GF-D8 (cell line): ENCODE measurements at places on chromosomes 2 and 18.

DNA sequence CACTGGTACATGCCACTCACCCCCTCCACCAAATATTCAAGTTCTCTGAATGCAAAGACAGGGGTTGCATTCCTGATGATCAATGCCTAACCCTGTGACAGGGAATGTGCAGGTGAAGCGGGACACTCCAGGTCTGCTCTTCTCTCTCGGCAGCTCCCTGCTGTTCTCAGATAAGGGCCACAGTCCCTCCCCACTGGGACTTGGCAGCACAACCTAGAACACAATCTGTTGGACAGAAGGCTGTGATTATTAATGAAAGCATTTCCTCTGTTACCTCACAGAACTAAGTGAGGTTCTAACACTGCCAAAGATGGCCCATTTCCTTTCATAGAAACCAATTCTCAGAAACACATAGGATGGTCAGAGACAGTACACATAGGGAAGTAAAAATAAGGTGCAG is 42.7 kb downstream of the VSNL1 start:
- DNase-seq, result no peak

DNA sequence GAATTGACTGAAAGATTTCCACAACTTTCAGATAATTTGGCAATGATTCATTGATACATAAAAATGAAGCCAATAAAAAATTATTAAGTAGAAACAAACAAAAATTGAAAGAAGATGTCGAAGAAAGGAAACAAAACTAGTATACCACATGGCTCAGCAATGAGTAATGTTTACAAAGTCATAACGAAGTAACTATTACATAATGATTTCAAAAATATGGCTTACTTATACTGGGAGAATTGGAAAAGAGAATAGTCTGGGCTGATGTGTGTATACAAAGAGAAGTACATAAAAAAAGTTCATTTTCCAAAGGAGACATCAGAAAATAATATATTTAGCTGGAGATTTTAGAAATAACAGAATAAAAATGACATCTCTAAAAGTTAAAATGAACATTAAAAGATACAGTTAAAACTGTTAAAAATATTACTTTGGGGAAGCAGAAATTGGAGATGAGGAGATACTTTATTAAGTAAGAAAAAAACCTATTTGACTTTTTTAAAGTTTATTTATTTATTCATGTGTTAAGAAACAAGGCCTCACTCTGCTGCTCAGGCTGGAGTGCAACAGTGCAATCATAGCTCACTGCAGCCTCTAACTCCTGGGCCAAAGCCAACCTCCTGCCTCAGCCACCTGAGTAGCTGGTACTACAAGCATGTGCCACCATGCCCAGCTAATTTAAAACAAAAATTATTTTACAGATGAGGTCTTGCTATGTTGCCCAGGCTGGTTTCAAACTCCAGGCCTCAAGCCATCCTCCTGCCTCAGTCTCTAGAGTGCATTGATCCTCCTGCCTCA is 409.7 kb upstream of the PIK3C3 start:
- no peak for DNase-seq

- no peak for DNase-seq
These were observed 540 bp downstream of the SOX11 start for GRCh38 chr2:5692561-5693286.

DNA sequence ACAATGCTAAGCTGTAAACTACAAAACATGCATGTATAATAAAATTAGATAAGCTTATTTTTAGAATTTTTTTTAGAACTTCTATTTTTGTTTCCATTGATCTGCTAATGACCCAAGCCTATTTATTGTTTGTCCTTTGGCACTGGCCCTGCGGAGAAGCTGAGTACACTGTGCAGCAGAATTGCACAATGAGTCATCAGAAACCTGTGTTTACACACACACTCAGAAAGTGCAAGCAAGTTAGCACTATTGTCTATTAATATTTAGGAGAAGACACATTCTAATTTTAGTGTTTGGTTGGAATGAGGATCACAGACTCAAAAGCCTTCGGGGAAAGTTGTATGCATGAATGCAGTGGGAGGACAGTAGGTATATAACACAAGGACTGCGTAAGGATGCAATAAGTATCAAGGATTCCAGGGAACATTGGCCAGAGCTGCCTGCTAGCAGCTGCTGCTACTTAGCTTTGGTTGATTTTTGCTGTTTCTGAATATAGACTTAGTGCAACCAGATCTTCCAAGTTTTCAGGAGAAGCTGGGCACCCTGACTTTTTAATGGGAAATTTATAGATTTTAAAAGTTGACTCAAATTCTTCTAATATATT is 128.2 kb downstream of the KCNH7 start:
- no peak for DNase-seq

GRCh38 chr2:72738096-72738495 is 87.7 kb downstream of the EXOC6B start:
- DNase-seq, result no peak

DNA sequence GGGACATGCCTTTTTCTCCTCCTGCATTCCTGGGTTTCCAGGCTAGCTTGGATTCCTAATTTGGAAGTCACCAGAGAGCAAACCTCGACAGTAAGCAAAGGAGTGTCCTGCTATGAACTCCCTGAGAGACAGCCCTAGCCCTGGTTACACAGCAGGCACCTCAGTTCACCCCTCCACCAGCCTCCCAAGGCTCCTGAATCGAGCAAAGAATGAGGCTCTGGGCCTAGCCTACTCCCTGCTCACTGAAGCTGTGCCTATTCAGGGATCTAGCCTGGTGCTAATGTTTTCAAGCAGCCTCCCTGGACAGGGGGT is 66.7 kb upstream of the RMDN2 start:
- DNase-seq, result no peak

DNA sequence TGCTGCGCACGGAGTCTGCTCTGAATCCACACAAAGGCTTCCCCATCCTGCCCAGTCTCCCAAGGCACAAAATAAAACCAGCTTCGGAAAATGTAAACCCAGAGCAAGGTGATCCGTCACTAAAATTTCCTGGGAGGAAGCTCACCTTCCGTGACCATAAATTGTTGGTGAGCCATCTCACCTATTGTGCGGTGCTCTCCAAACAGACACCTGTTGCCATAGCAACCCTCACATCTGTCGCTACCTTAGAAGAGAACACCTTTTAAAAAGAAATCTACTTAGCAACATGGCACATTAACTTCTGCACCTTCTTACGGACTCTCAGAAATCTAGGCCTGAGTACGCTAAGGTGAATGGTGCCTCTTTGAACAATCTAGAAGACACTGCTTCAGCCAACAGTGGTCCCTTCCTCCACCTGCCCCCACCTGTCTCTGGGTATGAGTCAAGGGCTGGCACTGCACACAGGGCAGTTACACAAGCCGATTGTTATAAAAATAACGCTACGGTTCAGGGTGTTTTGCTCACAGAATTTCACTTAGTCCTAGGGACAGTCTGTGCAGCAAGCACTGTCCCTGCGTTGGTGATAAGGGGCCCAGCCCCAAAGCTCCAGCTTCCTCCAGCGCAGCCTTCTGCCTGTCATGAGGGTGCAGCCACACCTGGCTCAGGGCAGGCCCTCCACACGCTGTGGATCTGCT is 114.9 kb upstream of the ID2 start:
- DNase-seq, result no peak

DNA sequence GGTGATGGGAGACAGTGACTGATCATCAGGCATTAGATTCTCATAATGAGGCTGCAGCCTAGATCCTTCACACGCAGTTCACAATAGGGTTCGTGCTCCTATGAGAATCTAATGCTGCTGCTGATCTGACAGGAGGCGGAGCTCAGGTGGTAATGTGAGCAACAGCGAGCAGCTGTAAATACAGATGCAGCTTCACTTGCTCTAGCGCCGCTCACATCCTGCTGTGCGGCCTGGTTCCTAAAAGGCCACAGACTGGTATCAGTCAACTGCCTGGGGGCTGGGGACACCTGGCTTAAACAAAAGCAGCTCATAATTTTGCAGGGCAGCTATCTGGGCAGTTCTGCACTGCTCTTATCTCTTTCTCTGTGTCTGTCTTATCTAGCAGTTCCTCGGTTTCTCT is 20.4 kb upstream of the CD226 start:
- no peak for DNase-seq

- DNase-seq, result no peak
These were observed at the start of gene AQP4 for GRCh38 chr18:26865557-26865956. Gene AQP4 (minus strand): TSS chr18:26865707. CDS start chr18:26865689, 18 bp downstream.

DNA sequence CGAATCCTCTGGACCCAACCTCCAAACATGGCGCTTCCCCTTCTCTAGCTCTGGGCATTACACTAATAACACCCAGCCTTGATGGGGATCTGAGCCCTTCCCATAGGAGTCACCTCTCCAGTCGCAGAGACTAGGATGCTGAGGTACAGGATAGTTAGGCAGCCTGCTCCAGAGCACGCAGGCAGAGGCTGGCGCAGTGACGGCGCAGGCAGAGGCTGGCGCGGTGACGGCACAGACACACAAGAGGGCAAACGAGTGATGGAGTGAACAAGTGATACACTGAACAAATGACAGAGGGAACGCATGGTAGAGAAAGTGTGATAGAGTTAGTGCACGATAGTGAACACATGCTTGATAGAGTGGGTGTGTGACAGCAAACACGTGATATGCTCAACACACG is 518.5 kb downstream of the EIPR1 start:
- no peak for DNase-seq

GRCh38 chr18:47586418-47587070 is 335.1 kb upstream of the SKOR2 start:
- no peak for DNase-seq

- no peak for DNase-seq
These were observed 355.0 kb downstream of the LNPK start for GRCh38 chr2:175647058-175647457.

- no peak for DNase-seq
These were observed 59.0 kb downstream of the BIN1 start for GRCh38 chr2:127047716-127048617.

DNA sequence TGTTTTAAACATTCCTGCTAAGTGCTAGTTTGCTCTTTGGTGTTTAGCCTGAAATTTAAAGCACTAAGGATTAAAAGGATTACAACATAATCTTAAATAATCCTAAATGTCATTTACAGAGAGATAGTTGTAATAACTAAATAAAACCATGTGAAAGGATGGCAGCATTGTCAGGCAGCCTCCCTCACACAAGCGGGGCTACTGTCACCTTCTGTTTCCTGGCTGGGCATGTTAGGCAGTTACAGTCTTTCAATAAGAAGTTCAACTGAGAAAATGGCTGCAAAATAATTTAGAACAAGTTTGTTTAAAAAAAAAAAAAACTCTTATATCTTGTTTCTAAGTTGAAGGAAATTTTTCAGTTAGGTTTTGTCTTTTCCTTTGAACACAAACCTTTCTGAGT is 124.9 kb downstream of the ARHGAP15 start:
- DNase-seq, result no peak

DNA sequence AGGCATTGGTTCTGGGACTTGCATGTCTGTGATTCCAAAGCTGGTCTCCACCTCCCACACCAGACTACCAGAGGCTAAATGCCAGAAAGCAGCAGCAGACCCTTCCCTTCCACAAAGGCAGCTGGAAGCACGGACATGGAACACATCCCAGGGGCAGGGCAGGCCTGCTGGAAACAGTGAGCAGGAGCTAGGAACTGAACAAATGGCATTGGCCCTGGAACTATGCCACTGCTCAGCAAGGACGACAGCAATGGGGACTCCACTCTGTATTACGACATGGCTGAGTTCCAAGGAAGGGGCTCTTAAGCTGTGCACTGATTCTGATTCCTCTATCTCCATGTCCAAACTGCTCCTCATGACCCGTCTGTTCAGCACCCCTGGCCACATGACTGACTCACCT is 77.8 kb upstream of the TFCP2L1 start:
- DNase-seq, result no peak

- no peak for DNase-seq
These were observed 170.6 kb upstream of the SPHKAP start for GRCh38 chr2:228352048-228352447.

DNA sequence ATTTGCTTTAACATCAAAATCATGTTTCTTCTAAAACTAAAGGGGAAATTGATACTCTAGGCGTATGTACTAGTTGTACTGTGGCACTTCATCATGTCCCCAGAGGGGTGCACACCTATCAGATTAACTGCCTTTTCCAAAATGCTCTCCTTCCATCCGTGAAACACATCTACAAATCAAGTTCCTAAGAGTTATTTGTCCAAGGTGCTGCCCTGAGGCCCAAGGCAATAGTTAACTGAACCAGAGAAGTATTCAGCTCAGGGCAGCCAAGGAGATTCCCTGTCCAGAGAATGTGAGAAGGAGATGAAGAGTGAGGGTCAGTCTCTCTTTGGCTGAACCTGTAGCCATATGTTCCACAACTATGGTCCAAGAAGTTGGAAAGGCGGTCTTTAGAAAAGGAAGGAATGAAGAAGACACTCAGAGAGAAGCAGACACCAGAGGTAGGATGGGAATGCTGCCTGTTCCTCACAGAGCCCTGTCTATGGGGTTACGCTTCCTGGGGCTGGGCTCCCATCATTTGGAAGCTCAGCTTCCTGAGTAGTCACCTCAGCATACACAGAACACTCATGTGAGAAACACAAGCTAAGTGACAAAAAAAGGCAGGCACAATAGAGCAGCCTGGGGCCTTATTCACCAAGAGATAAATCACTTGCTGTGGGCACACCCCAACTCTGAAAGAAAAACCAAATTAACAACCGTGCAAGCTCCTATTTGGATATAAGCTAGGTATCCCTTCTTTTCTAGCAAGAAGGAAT is 55.6 kb downstream of the ANKRD44 start:
- no peak for DNase-seq

DNA sequence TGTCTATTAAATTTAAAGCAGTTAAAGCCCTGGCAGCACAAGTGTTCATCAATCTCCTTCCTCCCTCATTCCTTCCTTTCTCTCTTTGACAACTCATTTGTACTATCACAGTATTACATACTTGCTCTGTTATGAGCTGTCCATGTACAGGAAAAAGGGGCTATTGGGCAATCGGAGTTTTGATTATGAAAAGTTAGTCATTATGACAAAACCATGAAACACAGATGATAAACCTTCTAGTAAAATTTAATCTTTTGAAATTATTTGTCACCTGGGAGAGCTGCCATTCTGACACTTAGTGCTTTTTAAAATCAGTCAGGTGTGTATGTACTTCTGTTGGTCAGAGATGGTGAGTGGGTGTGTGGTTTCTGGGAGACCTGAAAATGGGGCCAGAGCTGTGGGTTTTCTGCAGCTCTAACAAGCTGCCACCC is 39.4 kb downstream of the MAP4K4 start:
- no peak for DNase-seq

- DNase-seq, result no peak
These were observed 89.3 kb upstream of the TEX51 start for GRCh38 chr2:126809340-126809739.

DNA sequence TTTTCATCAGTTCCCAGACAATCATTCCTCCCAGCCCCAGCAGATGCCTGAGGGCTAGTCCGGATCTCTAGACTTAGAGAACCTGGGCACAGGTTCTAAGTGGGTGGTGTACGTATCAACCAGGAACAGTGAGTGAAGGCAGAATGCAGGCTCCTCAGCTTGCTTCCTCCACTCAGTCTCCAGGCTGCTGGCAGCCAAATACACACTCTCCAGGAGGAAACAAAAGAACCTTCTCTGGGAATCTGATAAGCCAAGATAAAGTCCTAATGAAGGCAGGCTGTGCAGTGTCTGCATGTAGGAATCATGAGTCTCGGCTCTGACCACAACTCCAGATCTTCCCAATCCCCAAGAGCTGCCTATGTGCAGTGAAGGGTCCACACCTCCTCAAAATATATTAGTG is 245.7 kb downstream of the SP3 start:
- DNase-seq, result no peak
